ENCODE measurements at places on chromosomes 4 and X.

GRCh38 chrX:97026406-97026805 lies 142.7 kb downstream of the RPA4 start:
- DNase-seq = peak; percentile 21

DNA sequence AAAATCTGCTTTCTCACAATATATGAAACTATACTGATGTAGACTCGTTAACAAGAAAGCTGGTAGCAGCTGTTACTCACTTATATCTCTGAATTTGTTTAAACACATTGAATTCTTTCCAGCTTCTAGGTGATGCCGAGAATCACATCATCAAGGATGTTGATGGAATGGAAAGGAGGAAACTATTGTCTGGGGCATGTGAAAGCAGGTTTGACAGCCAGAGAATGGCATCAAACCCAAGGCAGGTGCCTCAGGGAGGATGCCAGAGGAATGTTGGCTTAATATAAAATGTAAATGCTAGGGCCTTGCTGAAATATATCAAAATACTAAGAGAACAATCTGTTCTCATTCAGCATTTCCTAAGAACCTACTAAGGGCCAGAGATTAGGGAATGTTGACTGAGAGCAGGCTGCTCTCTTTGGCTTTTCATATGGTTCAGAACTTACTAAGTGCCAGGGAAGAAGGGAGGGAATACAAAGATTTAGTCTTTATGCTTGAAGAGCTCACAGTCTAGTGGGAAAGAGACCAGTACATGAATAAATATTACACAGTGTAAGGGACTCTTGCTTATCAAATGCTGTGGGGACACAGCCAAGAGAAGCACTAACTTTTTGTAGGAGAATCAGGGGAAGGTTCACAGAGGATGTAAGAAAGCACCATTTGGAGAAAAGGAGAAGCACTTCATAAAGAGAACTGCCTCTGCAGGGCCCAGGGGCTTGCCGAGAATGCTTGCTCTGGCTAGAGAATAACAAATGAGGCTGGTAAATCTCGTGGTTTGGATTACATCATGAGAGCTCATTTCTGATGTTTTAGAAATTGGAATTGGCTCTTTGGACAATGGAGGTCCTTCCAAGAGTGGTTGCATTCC lies 14.7 kb downstream of the SLIT2 start:
- DNase-seq = no peak

- DNase-seq = no peak
Measured at GRCh38 chr4:79287718-79288117, 38.1 kb downstream of the NAA11 start.

- no peak for DNase-seq
Measured at GRCh38 chr4:176919631-176920030, 126.9 kb upstream of the VEGFC start.

- DNase-seq = no peak
Measured at GRCh38 chrX:31027351-31027750, 44.5 kb downstream of the FTHL17 start.

DNA sequence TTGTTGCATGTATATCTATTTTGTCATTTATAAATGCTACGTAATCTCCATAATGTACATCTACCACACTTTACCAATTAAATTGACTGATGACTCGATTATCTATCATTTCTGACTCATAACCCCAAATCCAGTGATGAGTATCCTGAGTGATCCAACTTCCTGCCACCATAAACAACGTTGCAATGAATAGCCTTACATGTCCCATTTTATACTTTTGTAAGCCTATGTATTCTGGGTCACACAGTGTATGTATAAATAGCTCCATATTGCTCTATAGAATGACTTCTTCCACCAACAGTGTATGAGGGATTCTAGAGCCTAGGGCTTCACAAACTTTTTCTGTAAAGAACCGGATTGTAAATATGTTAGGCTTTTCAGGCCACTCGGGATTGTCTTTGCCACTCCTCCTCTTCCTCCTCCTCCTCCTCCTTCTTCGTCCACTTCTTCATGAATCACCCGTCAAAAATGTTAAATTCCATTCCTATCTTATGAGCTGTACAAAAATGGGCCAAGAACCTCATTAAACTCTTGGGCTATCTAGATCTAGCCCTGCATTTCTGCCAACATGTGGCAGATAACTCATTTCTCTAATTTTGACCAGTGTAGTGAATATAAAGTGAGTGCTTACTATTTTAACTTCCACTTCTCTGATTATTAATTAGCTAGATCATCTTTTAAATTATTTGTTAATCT lies 672.2 kb upstream of the AMOT start:
- DNase-seq = no peak

DNA sequence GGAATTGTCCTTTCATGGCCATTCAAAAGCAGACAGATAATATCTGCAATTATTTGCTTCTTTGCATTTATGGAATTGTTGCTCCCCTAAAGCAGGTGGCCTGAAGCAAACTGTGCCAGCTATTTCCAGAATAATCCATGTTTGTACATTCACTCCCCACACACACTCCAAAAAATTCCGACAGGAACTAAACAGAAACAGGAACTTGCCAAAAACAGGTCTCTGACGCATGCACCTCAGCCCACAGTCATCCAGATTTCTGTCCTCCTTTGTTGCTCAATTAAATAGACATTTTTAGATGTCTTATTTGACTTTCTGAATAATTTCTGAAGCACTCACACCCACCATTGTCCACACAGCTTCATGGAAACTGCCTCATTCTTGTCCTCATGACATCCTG lies 71.5 kb upstream of the EDNRA start:
- no peak for DNase-seq

DNA sequence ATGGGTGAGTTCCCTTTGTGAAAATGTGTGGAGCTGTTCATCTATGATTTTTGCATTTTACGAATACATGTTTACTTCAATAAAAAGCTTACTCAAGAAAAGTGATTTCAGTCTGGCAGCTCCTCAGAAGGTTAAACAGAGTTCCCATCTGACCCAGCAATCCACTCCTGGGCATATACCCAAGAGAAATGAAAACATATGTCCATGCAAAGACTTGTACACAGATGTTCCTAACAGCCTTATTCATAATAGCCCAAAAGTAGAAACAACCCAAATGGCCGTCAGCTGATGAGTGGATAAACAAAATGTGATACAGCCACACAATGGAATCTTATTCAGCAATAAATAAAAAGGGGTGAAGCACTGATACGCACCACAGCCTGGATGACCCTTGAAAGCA lies 20.8 kb downstream of the CLCN4 start:
- DNase-seq = no peak
